ENCODE measurements at places on chromosomes 3 and 15.

DNA sequence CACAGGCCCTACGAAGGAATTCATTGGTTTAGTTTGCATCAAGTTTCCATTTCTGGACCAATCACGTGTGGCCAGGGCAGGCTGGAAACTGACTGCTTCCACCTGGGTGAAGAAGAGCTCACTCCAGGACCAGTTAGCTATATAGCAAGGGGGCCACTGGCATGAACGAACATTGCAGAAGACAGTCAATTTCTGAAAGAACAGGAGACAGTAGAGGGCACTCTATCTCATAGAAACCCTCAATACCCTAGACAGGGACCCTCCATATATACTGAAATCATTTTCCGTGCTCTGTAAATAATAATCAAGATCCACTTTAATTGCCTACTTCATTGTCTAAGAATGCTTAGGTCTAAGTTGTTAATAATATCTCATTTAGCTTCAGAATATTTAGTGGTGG is 215.6 kb downstream of the CADPS start:
- no peak for DNase-seq

DNA sequence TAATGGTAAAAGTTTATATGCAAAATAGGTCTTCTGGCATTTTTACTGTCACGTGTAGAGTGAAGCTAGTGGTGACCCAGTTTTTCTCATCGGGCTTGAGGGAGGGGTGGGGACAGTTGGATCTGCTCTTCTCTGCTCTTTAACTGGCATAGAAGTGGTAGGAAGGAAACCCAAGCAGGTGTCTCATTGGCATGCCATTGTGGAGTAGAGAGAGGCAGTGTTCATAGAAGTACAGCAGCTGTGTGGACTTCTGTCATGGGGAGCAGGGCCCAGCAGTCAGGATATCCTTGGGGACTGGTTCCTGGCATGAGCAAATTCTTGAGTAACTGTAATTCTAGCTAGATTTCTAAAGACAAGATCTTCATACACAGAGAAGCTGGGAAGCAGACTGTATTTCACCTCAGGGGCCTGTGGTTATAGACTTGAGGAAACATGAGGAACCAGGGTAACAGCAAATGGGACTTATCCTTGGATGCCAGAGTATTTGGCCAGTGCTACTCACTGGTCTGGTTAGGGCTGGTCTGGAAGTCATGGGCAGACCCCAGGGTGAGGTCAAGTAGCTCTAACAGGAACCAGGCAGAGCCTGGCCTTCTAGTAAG is 42.9 kb downstream of the CDIN1 start:
- no peak for DNase-seq

DNA sequence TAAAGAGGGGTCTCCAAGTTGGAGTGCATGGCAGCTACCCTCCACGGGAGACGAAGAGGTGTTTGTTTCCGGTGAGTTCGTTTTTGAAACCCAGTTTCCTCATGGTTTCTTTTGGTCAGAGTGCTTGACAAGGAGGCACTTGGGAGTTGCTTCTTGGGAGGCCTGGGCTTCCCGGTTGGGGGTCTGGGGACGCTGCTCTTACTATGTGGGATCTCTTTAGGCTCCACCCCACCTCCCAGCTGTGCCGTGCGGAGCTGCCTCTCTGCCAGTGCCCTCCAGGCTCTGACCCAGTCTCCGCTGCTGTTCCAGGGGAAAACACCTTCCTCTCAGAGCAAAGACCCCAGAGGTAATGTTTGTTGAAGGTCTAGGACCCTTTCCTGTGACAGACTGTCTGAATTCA is 29.6 kb downstream of the KIF7 start:
- DNase-seq, result no peak

GRCh38 chr15:95503640-95504225 is 826.8 kb upstream of the NR2F2 start:
- DNase-seq, result peak; percentile 49

- DNase-seq, result no peak
Observed at GRCh38 chr3:69649120-69650065, 89.9 kb upstream of the MITF start.

- no peak for DNase-seq
Observed at GRCh38 chr15:72944565-72944964, 107.7 kb upstream of the NEO1 start.

- no peak for DNase-seq
Observed at GRCh38 chr3:156172536-156172935, 52.2 kb downstream of the KCNAB1 start.

GRCh38 chr3:9946112-9947024 is 5.8 kb downstream of the PRRT3 start:
- DNase-seq, result no peak

GRCh38 chr3:99579246-99579645 is 59.1 kb upstream of the COL8A1 start:
- no peak for DNase-seq

GRCh38 chr3:36496684-36497633 is 116.7 kb downstream of the STAC start:
- DNase-seq, result no peak

DNA sequence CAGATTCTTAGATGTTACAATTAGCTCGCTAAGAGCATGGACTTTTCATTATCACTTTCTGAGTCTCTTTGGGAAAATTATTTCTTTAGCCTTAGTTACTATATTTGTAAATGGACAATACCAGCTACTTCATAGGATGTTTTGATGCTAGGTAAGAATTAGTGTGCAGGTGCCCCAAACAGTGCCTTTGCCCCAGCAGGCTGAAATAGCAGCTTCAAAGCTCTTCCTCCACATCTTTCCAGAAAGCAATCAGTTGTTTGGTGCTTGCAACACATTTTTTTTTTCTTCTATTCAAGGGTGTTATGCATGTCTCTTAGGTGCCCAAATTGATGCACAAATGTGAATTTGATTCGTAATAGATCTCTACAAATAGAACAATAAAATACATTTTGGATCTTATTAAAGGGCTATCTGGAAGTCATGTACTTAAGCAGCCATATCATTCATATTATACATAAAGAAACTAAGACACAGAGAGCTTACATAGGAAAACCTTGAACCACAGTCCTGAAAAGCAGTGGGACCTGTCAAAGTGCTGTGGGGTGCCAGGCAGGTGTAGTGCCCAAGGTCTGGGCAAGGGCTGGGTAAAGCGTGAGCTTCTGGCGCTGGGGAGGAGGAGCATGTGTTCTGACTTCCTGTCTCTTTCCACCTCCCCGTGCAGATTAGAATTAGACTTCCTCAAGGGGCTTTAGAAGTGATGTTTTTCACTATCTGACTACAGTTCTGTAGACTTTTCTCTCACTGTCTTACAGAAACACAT is 62.9 kb downstream of the FNDC3B start:
- DNase-seq, result no peak

- DNase-seq, result no peak
Observed at GRCh38 chr3:62209101-62209500, 164.2 kb downstream of the FEZF2 start.

DNA sequence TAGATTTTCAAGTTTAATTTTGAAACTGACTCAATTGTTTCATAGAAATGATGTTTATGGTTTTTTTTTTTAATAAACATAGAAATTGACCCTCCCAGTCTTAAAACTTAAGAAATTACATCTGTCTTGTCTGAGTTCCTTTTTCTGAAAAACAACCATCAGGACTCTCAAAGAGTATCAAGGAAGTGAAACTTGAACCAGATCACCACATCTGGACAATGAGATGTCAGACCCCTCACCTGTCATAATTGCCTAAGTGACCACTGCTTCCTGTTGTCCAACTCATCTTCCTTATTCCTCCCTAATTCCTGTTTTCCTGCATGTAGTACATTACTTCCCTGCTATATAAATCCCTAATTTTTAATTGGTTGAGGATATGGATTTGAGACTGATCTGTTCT is 441.5 kb upstream of the ARHGEF26 start:
- DNase-seq, result no peak

DNA sequence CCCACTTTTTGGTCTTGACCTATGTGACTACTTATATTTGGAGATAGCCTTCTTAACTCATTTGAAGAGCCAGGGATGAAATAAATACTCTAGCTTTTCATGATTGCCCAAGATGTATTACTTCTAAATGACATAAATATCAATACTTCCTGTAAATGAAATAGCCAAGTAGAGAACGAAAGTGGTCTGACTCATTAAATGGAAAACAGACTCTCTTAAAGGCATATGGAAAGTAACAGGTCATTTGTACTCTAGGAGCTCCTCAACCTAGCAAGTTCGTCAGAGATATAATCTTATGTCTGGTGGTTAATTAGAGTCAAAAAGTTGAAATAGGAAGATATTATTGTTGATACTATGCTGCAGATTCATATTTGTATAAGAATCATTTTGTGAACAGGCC is 1105.4 kb downstream of the TUSC7 start:
- no peak for DNase-seq

GRCh38 chr15:33279613-33280205 is 31.1 kb upstream of the RYR3 start:
- DNase-seq, result no peak

GRCh38 chr3:55611121-55611520 is 124.0 kb upstream of the WNT5A start:
- no peak for DNase-seq

GRCh38 chr3:56812754-56813652 is 11.3 kb upstream of the ARHGEF3 start:
- no peak for DNase-seq

- no peak for DNase-seq
Observed at GRCh38 chr3:4695846-4696245, 202.7 kb downstream of the ITPR1 start.

- DNase-seq, result no peak
Observed at GRCh38 chr3:3615533-3615932, 183.7 kb upstream of the LRRN1 start.

GRCh38 chr3:135869439-135870105 is 96.0 kb upstream of the PPP2R3A start:
- no peak for DNase-seq

- DNase-seq, result no peak
Observed at GRCh38 chr3:44444437-44444836, 33.0 kb downstream of the ZNF445 start.

DNA sequence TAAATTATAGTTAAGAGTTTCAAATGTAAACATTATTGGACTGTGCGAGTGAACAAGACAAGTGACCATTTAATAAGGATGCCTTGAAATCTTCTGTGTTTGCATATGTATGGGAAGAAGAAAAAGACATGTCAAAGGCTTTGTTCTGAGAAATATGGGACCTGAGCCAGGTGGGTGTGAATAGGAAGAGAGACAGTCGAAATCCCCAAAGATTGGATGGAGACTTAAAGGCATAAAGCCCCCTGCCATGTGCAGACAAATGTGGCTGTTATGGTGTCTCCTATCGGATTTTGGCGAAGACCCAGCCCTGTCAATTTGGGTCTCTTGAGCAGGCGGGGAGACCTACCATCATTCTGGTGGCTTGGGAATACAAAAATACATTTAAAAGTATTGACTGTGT is 16.9 kb downstream of the FXR1 start:
- DNase-seq, result no peak

GRCh38 chr15:50260969-50261496 is 4.5 kb downstream of the HDC start:
- DNase-seq, result peak; percentile 63

- no peak for DNase-seq
Observed at GRCh38 chr15:98734466-98735199, 86.3 kb downstream of the IGF1R start.

DNA sequence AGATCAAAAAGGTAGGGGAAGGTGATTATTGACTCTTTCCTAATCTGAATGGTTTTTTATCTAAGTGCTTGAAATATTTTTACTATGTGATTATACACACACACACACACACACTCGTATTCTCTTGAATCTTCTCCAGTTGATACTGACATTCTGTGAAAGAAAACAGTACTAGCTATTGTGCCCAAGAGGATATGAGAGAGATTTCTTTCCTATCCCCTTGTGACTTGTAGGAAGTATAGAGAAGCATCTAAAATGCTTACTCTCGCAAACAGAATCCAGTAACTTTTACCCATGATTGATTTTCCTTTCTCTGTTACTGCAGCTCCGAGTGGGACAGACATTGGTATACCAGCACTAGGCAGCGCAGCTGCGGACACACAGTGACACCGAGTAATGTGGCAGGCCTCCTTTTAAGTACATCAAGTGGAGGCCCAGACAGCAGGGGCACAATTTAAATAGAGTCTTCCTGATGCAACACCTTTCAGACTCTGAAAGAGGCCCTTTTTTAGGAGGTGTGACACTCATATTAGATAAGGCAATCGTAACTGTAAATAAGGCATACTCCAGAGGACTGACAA is 421.0 kb upstream of the CNTN4 start:
- DNase-seq, result no peak

DNA sequence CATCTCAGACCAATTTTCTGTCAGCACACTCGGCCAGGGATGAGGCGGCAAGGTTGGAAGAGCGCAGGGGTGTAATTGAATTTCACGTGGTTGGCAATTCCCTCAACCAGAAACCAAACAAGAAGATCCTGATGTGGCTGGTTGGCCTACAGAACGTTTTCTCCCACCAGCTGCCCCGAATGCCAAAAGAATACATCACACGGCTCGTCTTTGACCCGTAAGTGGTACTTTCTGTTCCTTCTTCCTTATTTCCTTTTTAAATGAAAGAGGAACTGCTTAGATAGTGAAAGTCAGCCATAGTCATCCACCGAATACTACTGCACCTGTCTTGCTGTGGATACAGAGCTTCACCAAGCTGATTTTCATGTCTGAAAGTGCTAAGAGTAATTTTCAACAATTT is 60.1 kb downstream of the SGO1 start:
- DNase-seq, result peak; percentile 69

DNA sequence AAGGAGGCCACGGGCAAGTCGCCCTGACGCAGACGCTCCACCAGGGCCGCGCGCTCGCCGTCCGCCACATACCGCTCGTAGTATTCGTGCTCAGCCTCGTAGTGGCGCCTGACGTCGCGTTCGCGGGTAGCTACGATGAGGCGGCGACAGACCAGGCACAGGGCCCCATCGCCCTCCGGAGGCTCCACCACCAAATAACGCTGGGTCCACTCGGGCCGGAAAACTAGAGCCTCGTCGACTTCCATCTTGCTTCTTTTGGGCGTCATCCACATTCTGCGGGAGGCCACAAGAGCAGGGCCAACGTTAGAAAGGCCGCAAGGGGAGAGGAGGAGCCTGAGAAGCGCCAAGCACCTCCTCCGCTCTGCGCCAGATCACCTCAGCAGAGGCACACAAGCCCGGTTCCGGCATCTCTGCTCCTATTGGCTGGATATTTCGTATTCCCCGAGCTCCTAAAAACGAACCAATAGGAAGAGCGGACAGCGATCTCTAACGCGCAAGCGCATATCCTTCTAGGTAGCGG is at the start of gene EPM2AIP1:
Gene EPM2AIP1 (minus strand): TSS at position 326 of the 520 bp plus-strand sequence. CDS start 54 bp downstream, at position 272.
- no peak for DNase-seq

- no peak for DNase-seq
Observed at GRCh38 chr3:171966533-171967136, 72.7 kb upstream of the FNDC3B start.

GRCh38 chr3:4313606-4314293 is 10.6 kb downstream of the SETMAR start:
- DNase-seq, result no peak

- DNase-seq, result peak; percentile 28
Observed at GRCh38 chr3:156448300-156448699, 106.6 kb downstream of the SSR3 start.

GRCh38 chr3:43522727-43523362 is 99.0 kb downstream of the ANO10 start:
- no peak for DNase-seq
